Ascending aorta (tissue), 2 donors: ENCODE measurements at places on chromosomes 7 and 10.

DNA sequence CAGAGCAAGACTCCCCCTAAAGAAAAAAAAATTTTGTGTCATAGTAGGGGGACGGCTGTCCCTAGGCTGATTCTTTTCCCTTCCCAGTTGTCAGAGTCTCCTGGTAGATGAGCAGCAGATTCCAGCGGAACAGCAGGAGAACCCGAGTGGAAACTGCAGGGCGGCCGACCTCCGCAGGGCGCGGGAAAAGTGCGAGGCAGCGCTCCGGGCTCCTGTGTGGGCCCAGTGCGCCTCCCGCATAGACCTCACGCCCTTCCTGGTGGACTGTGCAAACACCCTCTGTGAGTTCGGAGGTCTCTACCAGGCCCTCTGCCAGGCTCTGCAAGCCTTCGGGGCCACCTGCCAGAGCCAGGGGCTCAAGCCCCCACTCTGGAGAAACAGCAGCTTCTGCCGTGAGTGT is 46.0 kb downstream of the ZAN start:
- DNase-seq, result no peak

- no peak for DNase-seq
Measured at GRCh38 chr10:14588084-14588937, 186.4 kb downstream of the FAM107B start.

DNA sequence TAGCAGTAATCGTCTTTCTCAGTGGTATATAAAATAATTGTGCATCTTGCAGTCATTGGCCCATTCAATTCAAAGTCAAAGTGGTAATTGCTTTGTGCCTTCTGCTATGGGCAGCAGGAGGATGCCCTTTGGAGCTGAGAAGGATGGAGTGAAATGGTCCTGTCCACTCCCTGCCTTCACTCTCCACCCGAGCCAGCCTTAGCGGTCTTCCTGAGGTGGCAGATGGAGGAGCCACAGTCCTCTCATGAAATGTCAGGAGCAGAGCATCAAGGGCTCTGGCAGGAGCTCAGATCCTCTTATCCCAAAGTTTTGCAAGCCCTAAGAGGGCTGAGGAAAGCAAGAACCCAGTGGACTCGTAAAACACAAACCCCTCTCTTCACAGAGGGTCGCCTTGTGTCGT is 199.4 kb downstream of the DYNC1I1 start:
- DNase-seq, result no peak

DNA sequence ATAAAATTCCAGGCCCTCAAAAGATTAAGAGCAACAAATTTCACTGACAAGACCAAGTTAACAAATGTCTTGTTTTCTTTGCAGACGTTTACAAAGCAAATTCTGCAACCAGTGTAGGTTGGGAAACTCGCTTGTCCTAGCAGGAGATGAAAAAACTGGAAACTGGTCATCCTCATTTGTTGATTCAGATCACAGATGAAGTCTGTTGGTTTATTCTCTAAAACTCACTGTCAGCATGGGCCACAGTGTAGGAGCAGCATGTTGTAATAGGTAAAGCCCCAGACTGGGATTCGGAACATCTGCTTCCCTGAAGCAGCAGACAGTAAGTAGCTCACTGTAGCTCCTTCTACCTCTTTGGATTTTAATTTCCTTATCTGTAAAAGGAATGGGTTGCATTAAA is 31.5 kb downstream of the PANK1 start:
- DNase-seq, result no peak

- no peak for DNase-seq
Measured at GRCh38 chr10:86024281-86025041, 342.1 kb downstream of the GRID1 start.

DNA sequence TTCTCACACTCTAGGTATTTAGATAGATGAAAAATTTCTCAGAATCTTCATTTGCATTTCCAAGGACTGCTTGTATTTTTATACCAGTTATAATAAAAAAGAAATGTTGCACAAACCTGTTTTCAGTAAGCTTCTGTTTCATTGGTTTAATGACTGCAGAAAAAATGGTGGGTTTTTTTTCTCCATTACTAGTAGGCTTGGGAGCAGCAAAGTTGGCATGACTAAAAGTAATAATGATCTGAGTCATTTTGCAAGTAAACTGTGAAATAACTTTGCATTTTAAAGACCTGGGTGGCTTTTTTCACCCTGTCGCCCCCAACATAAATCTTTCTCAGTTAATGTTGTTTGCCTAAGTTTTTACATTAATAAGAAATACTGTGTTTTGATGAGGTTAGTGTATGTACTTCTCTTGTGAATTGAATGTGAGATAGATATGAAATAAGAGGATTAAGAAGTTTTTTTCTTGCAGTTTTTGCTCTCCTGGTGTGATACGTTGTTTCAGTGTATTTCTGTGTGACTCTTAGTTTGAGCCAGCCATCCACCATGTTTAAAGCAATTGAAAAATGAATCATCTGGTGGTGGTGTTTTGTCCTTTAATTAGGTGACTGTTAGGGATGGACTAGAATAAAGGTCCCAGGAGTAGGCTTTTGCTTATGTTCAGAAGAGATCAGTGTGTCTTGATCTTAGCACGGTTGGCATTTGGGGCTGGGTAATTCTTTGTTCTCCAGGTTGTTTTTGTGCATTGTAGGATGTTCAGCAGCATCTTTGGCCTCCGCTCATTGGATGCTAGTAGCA is 1.8 kb downstream of the GNAI1 start:
- DNase-seq, result no peak

GRCh38 chr7:111958431-111958830 is 247.8 kb downstream of the DOCK4 start:
- DNase-seq, result no peak

- DNase-seq, result no peak
Measured at GRCh38 chr10:129335396-129335795, 131.6 kb upstream of the MGMT start.

DNA sequence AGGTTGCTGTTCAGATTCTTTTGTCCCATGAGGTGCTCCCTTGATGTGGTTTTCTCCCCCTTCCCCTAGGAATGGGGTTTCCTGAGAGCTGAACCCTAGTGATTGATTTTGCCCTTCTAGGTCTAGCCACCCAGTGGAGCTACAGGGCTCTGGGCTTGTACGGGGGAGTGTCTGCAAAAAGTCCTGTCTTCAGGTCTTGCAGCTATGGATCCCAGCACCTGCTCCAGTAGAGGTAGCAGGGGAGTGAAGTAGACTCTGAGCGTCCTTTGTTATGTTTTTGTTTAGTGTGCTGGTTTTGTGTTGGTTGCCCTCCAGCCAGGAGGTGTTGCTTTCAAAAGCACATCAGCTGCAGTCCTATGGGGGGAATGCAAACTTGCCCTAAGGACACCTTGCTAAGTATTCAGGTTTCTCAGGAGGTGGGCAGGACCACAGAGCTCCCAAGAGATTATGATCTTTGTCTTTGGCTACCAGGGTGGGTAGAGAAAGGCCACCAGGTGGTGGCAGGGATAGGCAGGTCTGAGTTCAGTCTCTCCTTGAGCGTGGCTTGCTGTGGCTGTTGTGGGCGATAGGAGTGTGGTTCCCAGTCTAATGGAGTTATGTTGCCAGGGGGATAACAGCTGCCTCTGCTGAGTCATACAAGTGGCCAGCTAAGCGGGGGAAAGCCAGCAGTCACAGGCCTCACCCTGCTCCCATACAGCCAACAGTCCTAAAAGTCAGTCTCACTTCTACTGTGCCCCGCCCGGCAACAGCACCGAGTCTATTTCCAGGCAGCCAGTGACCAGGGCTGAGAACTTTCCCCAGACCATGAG is 92.4 kb upstream of the JCAD start:
- DNase-seq, result peak; percentile 78

DNA sequence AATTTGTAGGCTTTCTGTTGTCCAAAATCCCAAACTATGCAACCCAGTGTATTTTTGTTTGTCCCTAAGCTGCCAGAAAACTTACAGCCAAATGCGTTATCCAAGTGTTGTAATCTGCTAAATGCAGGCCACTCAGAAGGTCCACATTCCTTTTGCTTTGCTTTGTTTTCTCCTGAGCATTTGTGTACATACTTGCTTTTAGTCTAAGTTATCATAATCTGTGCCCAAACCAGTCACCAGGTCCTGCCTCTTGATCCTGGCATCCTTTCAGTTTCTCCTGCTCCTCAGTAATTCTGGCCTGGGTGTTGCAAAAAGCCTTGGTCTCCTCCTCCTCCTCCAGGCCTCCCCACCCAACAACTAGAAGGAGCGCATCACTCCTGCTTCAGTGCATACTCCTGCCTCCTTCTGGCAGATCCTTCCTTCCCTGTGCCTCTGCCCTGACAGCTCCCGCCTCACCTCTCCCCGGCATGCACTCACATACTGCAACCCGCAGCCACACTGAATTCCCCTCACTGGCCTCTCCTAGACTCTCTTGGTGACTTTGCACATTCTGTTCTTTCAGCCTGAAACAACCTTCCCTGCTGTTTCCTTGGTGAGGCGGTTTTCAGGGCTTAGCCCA is 2.3 kb downstream of the DENND2A start:
- DNase-seq, result no peak

- no peak for DNase-seq
Measured at GRCh38 chr10:3206511-3207157, 34.1 kb upstream of the PITRM1 start.

DNA sequence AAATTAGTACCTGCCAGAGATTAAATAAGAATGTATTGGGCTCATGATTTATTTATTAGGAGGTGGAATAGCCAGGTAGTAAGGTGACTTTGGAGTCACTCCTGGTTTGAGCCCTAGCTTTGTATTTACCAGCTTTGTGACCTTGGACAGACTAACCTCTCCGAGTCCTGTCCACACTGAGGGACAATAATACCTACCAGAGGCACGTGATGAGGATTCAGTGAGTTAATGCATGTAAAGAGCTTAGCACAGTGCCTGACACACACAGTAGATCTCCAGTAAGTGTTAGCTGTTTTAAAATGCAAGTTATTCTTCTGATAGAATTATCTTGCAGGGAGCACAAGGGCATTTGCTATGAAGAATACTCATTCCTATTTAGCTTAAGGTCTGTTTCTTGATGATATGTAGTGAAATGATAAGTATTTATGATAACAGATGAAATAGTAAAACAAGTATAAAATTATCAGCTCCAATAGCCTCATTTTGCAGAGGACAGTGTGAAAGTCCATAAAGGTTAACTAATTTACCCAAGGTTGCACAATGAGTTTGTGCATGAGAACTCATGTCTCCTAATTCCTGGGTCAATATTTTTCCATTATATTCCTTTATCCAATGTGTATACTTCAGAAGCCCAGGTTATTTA is 36.4 kb downstream of the RABGEF1 start:
- DNase-seq, result no peak
